ENCODE measurements at places on chromosomes 1 and 21. TPM values are rescaled to one million over a fixed set of nuclear protein-coding genes. Genes with fewer than 3 reads are reported as not detected.
A peak's percentile ranks its signal among the peaks of the same experiment; 100 is the strongest.

GRCh38 chr1:232596666-232597303, 33.1 kb downstream of the SIPA1L2 start:
- no peak for DNase-seq

GRCh38 chr21:27346041-27346448, 379.2 kb upstream of the ADAMTS5 start:
- DNase-seq = no peak

DNA sequence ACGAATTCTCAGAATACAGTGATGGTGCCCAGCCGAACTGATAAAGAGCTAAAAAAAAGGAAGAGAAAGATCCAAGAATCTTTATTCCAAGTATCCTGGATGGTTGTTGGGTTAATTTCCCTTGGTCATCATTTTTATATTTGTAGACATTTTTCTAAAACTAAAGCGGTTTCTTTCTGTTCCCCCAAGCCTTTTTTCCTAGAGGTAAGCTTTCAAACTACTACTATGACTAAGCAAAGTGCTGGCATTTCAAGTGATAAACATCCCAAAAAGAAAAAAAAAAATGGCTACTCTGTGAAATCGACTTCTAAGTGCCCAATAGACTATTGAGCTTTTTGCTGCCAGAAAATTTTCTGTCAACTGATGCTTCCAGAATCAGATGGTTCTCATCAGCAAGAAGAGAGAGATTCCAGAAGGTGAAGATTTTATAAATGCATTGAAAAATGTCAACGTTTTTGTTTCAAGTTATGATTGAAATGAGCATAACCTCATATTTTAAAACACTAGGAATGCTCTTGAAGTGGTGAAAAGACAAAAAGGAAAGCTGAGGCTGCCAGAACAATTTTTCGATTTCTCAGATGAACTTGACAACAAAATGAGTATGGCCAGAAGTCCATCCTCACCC, 96.1 kb upstream of the ZC3H11B start:
- no peak for DNase-seq

- DNase-seq = no peak
Measured at GRCh38 chr1:223842784-223843183, 3.0 kb downstream of the TP53BP2 start.

GRCh38 chr1:234979296-234980279, 149.0 kb downstream of the TOMM20 start:
- peak; percentile 39 for DNase-seq

DNA sequence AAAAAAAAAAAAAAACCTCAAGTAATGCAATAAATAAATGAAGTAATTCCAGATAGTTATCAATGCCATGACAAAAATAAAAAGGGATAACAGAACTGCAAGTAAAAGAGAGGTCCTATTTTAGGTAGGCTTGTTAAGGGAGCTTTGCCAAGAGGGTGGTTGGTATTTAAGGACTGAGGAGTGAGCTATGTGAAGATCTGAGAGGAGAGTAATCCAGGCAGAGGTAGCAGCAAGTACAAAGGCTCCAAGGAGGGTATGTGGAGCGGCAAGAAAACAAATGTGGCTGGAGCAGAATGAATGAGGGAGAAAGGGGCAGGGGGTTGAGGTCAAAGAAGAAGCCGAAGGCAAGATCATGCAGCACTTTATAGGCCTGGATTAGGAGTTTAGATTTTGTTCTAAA, 59.9 kb upstream of the CDC42BPA start:
- DNase-seq = no peak

DNA sequence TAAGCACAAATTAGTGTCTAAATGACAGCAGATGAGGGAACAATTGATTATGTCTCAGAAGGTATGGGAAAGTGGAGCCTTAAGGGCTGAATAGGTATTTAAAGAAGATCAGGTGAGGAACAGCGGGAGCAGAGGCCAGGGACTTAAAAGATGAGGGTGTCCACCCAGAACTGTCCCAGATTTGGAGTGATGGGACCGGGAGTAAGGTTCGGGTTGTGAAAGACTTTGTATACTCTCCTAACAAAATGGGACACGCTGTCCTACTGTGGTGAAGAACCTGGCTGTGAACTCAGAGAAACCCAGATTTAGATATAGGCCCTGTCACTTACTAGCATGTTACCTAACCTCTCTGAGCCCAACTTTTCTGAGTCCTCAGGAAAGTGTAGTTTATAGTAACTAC, 140.6 kb downstream of the C1orf21 start:
- no peak for DNase-seq

- no peak for DNase-seq
Measured at GRCh38 chr1:157201767-157202166, 63.6 kb upstream of the ETV3 start.

GRCh38 chr1:10629816-10630571, 155.2 kb downstream of the PEX14 start:
- no peak for DNase-seq

DNA sequence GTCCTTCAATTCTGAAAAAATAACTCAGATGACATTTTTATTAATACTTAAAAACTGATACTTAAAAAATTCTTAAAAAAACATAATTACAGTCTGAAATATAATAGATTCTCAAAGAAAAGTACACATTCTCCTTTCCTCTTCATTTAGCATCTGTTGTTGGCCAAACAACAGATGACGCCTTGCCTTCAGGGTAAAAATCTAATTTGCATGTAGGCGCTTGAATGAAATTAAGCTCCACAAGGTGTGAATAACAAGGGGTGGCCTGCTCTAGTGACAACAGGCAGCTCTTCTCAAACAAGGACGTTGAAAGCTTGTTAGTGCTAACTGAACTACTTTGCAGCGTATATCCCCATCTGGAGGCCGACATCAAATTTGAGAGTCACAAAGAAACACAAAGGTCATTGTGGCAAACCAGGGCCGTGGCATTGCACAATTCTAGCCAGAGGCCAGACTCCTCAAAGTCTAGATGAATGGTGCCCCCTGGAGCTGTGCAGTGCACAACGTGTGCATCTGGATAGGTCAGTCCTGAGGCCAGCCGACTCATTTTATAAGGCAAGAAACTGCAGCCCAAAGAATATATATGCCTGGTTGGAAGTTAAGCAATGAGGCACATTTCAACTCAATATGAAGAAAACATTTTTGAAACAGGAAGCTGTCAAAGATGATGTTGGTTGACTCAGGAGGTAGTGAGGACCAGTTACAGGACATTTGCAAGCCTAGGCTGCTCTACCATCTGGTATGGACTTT, 459.2 kb upstream of the RUNX1 start:
- no peak for DNase-seq

DNA sequence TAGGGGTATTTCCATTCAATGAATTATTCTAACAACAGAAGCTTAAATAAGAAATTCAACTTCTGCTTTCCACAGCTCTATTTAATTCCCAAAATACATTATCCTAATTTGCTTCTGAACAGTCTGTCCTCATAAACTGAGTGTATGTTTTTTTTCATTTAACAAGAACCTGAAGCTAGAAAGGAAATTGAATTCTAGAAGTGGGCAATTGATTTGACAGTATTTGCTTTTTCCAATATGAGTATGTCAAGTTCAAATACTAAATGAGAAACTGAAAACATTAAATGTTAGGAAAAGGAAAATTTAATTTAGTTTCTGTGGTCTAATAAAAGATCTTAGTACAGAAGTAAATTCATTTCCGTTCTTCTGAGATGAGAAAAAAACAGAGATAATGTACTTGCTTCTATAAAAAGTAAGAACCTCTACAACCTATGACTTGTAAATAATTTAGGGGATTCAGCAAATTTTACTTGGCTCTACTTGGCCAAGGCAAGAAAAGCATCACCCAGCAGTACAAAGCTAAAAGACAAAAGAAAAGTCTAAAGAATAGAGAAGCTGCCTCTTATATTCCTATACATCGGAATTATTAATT, 31.1 kb downstream of the RAB3GAP2 start:
- DNase-seq = no peak

GRCh38 chr21:25556091-25556490, 51.2 kb downstream of the MRPL39 start:
- no peak for DNase-seq

GRCh38 chr1:109399326-109399957, 1.7 kb upstream of the SORT1 start:
- DNase-seq = peak; percentile 83

DNA sequence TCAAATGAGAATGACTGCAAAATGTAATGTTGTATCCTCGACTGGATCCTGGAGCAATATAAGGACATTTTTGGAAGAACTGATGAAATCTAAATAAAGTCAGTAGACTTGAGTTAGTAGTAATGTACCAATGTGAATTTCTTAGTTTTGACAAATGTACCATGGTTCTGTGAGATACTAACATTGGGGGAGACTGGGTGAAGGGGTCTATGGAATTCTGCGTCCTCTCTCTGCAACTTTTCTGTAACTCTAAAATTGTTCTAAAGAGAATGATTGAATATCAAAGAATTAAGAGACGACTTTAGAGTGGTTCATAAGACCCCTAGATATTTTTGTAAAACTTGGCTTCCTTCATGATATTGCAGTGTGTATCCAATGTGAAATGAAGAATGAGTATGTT, 59.2 kb upstream of the KAZN start:
- DNase-seq = no peak

GRCh38 chr1:163766257-163766918, 444.6 kb downstream of the NUF2 start:
- no peak for DNase-seq

DNA sequence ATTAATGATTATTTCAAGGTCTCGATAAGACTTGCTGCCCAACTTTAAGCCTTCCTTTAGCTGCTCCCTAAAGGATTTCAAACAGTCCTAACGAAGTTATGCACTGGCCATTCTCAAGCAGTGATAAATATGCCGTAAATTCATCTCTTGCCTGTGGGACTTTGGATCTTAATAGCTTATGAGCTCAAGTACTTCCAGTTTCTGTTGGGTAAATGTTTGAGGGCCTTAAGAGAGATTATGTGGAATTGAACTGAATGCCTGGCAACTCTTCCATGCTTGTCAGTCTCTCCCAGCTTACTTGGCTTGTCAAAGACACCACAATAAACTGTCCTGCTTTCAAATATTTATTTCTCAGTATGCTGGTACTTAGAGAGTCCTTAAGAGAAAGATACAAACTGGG, 3.5 kb upstream of the OR10J4 start:
- no peak for DNase-seq

Gene S100A12
- not detected for total RNA-seq

Gene PTPN7
- total RNA-seq = 1.9 TPM

Gene CRYAA
- total RNA-seq = not detected

Gene MIA3
- total RNA-seq = 61.3 TPM

Gene TMEM269
- total RNA-seq = not detected

Gene C1orf210
- total RNA-seq = not detected

Gene APOBEC4
- not detected for total RNA-seq

Gene KCNE2
- not detected for total RNA-seq

Gene KCNA3
- not detected for total RNA-seq
